ENCODE measurements at places on chromosomes 12 and 14.

DNA sequence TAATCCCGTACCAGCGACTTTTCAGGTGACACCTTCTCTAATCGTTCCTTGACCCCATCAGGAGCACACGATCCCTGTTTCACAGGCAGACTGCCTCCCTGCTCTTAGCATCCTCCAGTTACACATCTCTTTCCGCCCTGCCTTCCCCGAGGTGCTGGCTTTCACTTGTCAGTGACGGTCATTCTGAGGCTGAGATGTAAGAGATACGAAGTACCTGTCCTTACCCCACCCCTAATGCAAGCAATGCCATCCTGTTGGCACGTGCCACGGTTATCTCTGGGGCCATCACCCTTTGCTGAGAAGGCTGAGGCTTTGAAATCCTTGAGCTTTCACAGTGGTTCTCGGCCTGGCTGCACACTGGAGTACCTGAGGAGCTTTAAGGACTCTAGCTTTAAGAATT lies 24.4 kb downstream of the B4GALNT3 start:
- no peak for DNase-seq

DNA sequence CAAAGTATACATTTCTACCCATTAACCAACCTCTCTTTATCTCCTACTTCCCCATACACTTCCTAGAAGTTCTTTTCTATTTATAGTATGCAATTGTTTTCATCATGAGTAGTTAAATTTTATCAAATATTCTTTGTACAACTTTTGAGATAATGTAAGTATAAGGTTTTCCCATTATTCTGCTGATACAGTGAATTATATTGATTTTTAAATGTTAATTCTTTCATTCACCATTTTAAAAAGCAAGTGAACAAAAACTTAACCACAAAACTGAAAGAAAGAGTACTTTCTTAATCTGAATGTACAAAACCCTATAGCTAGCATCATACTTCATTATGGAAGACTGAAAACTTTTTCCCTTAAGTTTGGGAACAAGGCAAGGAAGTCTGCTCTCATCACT lies 9.5 kb upstream of the SLCO1B3 start:
- DNase-seq = no peak

DNA sequence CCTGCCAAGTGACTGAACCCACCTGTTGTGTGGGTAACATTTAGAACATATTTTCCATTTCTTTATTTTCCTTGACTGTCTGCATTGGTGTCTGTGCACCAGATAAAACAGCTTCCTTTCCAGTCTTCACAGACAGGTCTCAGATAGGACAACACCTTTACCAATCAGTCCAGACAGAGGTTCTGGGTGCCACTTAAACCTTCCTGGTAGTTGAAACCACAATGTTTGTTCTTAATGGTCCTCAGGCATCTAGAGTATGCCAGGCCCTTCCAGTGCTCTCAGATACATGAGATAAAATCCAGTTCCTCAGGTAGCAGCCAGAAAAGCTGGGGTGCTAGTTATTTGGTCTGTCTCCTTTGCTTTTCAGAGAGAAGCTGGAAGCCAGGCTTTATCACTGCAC lies 7.0 kb upstream of the CLEC2D start:
- no peak for DNase-seq

DNA sequence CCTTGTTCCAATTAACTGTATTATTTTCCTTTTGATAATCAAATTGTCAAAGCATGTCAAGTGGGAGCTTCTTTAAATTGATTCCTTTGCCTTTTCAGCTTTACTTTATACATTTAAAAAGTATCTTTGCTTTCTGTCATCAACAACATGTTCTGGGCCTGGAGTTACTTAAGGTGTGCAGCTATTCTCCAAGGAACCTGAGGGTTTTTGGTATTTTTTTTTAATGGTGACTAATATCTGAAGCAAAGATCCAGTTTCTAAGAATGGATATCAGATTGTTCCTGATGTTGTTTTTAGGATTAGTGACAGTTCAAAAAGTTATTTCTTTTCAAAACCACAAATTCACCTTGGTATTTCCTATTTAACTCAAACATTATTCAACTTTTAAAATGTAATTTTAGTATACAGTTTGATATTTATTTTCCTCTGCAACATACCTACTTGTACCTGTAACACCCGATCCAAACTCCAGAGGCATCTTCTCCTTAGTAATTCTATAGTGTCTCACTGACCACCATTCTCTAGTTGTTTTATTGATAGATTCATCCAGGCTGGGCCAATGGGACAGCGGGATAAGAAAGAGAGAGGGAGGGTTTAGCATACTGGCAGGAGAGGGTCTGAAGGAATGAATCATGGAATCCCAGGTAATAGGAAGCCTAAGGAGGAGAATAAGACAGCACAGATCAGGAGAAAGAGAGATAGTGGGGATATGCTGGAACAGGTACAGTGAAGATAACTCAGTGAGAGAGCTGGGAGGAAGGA lies 3.1 kb downstream of the CBLN3 start:
- DNase-seq = no peak

DNA sequence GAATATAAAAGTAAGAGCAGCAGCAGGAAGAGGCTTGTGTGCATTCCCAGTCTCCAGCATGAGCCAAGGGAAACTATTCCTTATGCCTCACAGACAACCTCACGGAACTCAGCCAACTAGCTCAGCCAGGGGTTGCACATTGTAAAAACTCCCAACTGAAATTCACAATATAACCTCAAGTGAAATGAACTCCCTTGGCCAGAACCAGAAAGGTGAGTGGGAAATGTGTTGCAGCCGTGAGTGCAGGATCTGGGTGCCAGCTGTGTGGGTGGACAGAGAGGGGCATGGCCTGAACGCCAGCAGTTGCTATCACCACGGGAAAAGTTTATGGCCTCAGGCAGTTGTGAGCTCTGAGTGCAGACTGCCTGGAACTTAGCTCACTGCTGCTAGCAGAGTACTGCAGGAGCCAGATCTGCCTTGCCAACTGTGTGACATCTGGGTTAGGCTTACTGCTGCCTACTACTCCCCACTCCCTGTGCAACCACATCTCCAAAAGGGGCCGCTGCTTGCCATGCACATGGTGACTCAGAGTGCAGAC lies 2.3 kb upstream of the CLEC1A start:
- no peak for DNase-seq

- no peak for DNase-seq
Observed at GRCh38 chr14:23126548-23127278, 7.7 kb upstream of the CEBPE start.

DNA sequence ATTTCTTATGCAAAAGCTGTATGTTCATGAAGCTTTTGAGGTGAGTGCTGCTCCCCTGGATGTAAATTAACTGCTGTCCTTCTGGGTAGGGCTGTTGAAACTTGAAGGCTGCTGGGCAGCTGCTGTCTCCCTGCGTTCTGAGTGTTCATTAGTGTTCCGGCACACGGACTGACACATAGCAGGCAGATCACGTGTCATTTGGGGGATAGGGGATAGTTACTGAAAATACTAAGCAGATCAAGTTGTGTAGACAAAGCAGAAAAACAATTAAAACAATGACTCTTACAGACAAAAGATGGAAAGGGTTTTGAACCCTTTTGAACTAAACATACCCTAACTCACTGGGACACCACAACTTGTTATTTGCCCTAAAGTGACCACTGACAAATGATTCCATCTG lies 82.5 kb downstream of the PRICKLE1 start:
- DNase-seq = no peak

GRCh38 chr12:75294797-75295196 lies 35.3 kb downstream of the CAPS2 start:
- no peak for DNase-seq

GRCh38 chr12:67988601-67989021 lies 636 bp upstream of the IFNG-AS1 start:
- DNase-seq = no peak

- no peak for DNase-seq
Observed at GRCh38 chr14:60332869-60333268, 83.8 kb downstream of the PPM1A start.

DNA sequence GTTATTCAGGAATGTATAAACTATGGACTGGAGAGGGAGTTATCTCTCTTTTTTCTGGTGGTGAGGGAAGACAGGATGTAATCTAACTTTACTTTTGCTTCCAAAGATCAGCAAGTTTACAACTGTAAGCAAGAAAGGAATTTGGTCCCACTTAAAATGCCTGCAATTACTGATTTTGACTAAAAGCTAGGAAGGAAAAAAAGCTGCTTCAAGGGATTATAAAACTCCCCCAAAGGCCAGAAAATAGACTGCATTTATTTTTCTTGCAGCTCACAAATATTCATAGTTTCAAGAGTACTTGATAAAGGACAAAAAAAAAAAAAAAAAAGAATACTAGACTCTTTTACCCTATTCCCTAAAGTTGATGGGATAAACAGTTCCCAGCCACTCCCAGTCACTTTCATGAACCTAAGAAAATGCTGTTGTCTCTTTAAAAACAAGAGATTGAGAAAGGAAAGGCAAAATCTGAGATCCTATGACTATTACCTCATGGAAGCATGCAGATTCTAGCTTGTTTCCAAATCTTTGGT lies 128.7 kb upstream of the BMP4 start:
- no peak for DNase-seq

DNA sequence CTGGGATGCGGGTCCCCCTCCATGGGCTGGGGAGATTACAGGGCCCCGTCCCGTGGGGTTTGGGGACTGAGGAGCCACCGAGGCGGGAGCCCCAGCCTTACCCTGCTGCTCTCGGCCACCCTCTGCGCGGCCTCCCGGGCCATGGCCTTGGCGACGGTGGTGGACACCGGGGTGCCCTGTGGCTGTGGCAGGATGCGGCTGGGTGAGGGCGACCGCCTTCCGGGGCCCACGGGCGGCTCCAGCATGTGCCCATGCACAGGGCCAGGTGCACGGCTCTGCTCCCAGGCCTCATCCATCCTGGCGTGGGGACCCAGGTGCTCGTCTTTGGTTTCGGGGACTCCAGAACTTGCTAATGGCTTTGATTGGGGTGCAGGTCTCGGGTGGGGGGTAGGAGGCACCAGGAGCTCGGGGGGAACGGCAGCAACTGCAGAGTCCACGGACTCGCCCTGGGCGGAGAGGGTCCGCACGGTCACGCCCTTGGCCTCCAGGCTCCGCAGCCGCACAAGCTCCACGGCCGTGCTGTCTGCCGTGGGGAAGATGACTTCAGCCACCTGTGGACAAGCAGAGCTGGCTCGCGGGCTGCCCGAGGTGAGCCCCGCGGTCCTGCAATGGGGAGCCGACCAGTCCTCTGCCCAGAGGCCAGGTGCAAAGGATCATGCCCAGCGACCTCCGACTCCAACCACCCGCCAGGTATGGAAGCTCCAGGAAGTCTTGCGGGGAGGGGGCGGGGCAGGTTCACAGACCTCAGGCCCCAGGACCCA lies 99.2 kb downstream of the PIWIL1 start:
- no peak for DNase-seq

DNA sequence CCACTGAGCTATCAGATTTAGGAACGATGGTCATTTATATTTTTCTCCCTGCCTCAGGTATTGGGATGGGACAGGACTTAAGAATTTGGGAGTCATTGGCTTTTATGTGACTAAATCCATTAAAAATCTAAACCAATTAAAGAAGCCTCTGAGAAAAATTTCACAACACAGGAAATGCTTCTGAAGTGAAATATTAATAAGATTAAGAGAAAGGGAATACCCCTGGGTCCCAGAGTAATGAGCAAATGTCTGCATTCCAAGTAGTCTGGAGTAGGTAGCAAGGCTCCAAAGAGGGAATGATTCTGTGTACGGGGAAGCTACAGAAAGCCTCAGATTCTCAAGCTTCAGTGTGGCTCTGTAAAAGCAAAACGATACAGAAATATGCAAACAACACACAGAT lies 707 bp upstream of the MED6 start:
- no peak for DNase-seq

DNA sequence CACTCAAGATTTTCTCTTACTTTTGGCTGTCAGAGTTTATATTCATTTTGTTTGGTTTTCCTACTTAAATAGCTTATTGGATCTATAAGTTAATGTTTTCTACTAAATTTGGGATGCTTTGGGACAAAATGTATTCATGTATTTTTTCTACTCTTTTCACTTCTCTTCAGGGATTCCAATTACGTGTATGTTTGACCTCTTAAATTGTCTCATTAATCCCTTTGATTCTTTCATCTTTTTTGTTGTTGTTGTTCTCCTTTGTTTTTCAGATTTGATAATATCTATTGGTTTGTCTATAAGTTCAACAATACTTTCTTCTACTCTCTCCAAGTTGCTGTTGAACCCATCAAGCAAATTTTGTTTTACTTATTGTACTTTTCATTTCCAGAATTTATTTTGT lies 34.2 kb downstream of the PMCH start:
- DNase-seq = no peak

DNA sequence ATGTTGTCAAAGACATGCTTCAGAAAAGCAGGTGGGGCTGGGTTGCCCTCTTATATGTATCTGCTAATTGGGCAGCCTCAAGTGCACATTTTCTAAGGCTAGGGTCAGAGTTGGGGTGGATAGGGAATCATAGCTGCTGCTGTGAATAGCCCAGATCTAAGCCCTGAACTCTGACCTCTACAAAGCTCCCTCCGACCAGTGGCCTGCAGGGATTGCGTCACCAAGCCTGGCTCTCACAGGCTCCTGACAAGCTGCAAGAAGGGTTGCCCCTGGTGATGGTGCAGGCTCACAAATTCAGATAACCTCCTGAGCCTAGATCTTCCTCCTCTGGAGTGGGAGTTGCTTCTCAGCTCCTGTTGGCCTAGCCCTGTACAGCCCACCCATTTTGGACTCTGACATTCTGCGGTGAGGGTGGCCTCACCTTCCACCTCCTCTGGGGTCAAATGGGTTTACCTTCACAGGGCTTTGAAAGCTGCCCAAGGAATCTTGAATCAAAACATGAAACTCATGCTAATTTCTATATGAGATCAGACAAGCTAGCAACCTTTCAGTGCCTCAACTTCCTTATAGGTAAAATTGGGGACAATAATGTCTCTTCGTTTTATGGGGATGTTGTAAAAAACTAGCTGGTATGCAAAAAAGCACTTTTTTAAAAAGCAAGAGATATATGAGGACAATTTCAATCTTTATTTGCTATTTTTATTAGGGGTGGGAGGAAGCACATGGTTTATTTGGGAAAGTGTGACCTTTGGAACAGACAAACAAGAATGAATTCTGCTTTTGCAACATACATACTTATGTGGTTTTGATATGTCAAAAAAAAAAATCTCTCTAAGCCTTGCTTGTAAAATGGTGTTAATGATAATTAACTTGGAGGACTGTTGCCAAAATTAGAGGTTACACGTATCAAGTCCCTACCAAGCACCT lies 4.9 kb upstream of the SUSD6 start:
- DNase-seq = no peak

DNA sequence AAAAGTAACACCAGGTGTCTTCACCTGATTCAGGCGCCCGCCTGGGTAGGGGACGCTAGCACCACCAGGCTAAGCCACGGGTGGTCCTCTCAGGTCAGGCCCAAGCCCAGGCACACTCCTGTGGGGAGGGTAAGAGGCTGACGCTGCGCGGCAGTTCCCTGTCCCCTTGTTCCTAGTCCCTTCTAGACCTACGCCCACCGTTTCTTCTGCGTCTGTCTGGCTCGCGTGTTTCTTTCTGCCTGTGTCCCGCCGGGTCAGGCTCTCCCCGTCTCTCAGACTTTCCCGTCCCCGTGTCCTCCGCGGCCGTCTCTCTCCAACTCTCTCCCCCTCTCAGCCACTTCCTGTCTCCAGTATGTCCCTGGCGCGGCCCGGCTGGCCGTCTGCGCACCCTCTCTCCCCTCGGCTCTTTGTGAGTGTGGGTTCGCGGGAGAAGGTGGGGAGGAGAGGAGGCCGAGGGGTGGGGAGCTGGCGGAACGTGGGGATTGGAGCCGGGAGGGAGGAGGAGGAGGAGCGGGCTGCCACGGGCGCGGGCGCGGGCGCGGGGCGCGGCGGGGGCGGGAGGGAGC lies 3.1 kb upstream of the TNS2 start:
- DNase-seq = peak; percentile 15

All from stimulated activated CD8-positive, alpha-beta memory T cell treated with anti-CD3 and anti-CD28 coated beads, Interleukin-4, amount 100 ng/mL, for 1 hour (primary cell).